ENCODE measurements at places on chromosomes 5 and 9.

DNA sequence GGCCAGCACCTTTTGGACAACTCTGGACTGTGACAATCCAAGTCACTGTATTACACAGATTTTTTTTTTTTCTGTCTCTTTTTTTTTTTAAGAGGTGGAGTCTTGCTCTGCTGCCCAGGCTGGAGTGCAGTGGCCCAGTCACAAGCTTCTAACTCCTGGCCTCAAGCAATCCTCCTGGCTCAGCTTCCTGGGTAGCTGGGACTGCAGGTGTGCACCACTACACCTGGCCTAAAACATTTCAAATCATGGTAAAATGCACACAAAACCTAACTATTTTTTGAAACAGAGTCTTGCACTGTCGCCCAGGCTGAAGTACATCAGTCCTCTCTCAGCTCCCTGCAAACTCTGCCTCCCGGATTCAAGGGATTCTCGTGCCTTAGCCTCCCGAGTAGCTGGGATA is 7.2 kb upstream of the N4BP3 start:
- DNase-seq, result no peak

- DNase-seq, result peak; percentile 22
Observed at GRCh38 chr5:51225789-51226742, 157.2 kb upstream of the ISL1 start.

GRCh38 chr9:129567842-129568559 is 52.9 kb downstream of the C9orf50 start:
- no peak for DNase-seq

DNA sequence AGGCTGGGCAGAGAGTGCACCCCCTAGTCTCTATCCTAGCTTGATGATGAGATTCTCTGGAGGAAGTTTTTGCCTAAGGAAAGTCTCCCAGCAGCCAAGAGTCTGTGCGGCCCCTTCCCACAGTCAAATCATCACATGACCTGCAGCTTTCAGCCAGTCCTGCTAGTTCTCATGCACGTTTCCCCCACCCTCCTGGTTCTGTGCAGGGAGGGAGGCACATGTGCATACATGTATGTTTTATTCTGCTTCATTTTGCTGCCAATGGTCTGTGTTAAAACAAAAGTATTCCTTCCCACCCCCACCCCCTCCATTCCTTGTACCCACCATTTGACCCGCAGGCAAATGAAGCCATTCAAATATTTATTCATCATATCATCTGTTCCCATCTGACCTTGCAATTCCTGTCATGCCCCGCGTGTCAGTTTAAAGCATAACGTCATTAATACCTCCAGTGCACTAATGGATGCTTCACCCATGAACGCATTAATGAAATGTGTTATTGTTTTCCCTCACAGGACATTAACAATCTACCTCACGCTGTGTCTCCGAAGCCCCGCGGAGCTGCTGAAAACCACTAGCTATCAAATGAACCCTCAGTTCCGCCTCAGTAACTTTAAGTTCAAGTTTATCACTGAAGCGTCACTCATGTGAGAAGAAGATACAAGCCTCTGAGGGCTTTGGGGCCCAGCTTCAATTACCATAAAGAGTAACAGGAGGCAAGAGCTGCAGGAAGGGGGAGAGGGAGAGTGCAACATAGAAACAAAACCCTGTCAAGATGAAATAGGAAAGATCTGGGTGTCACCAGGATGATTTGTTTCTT is 139.6 kb downstream of the RASEF start:
- no peak for DNase-seq

DNA sequence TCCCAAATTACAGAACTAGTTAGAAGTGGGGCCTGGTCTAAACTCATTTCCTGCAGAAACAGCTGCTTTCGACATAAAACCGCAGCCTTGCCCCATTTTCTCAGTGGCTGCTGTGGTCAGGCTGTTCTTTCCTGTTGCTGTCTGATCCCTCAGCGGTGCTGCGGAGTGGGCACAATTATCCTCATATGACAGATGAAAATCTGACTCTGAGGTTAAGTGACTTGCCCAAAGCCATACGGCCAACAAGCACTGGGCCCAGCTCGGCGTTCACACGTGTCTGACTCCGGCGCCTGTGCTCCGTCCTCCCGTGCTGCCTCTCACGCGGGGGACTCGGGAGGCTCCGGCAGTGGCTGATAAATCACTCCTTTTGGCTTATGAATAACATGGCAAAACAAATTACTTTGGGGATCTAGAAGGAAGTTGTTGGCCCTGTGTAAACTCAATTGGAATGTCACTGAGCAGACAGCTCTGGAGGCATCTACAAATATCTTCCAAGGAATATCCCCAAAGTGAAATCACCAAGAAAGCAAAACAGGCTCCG is 142.6 kb upstream of the LMX1B start:
- DNase-seq, result peak; percentile 92

DNA sequence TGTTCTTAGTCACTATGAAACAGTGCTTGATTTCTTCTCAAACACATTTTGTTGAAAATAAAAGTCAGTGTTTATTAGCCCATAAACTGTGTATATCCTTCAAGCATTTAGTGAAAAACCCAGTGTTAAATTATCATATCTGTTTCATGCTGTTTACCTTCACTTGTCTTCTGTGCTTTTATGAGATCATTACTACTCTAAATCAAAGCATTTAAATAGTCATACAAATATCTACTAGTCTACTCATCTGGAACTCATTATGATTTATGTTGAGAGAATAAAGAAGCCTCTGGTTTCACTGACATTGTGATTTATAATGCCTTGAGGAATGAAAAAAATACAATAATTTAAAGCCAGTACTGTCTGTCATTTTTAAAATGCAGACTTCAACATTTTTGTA is 366.5 kb downstream of the SLCO4C1 start:
- no peak for DNase-seq

GRCh38 chr9:94139672-94140417 is 55.6 kb downstream of the PTPDC1 start:
- DNase-seq, result peak; percentile 86

- DNase-seq, result no peak
Observed at GRCh38 chr5:171633776-171634470, 151.7 kb upstream of the SMIM23 start.

DNA sequence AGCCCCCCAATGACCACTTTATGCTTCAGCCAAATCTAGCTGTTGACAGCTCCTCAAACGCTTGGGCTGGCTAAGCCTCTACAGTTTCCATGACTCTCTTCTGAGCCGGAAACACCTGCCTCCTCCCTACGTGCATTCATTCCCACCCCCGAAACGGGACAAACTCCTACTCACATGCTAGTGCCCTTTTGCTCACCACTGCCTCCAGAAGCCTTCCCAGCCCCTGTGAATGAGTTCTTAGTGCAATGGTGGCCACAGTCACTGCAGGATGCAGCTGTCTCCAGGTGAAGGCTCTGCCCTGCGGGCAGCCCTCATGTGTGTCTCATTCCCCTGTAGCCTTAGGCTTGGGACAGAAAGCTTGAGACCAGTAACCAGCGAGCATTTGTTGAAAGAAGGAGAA is 68.8 kb upstream of the DAB2IP start:
- DNase-seq, result no peak

GRCh38 chr9:98217255-98217654 is 24.8 kb upstream of the CORO2A start:
- no peak for DNase-seq

GRCh38 chr5:170419643-170420042 is 30.5 kb upstream of the KCNMB1 start:
- no peak for DNase-seq

DNA sequence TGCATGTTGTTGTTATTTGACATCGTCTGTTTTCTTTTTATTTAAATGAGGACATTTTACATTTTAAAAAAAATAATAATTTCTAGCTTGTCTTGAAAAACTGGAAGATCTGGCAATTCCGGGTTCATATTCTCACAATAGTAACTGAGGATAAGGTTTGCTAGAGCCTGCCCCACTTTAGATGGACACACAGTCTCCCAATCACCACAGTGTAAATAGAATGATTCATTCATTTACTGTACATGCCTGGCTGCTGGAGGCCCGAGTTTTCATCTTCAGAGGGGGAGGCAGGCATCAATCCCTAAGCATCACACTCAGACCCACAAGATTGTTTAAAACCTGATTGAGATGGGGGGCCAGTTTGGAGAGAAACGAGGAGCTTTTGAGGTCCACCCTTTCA is 2039.7 kb upstream of the WWC1 start:
- DNase-seq, result no peak

DNA sequence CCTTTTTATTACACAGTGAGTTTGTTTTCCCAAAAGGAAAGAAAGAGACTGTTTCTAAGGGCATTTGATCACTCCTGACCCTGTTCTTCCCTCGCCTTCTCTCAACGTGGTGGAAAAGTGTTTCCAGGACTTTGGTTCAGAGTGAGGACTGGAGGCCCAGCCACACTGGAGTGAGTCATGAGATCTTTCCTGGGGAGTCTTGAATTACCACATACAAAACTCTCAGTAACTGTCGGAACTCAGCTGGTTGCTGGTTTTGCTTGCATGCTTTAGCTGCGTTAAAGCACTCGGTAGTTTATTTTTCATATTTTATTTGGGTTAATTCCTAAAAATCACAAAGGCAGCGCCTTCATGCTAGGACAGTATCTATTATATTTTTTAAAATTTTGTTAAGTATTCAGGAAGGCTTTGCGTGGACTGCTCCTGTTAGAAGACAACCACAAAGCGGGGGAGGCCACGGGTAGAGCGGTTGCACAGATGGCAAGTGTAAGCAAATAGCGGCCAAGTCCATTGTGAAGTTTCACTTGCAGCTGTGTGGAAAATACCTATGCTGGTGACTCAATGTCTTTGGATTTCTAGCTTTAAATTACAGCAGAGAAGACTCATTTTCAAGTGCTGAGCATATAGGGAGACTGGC is 77.7 kb downstream of the ARSB start:
- DNase-seq, result no peak

DNA sequence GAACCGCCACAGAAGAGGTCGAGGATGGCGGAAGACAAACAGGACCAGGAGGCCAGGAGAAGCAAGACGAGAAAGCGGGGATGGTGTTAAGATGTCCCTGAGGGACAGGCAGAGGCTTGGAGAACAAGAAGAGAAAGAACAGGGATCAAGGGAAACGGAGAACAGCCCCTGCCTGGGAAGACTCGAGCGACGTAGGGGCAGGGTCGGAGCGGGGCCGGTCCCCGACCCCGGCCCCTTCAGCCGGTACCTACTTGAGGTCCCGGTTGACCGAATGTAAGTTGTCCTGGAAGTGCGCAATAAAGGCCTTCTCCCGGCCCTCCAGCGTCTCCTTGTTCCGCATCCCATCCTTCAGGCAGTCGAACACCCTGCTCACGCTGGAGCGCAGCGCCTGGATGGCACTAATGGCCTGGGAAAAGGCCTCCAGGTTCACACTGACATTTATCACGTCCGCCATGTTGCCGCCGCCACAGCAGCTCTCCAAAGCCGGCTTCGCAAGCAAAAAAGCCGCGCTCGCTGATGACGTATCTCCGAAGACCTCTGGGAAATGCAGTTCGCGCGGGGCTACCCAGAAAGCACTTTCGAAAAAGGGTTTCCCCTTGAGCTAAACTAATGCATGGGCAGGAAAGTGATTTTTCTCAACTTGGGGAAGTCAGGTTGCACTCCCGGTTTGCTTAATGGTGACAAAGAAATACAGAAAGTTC is at the start of gene MED27:
MED27 (minus strand) TSS at position 477 of the 701 bp plus-strand sequence; CDS start at position 454, 23 bp downstream.
- peak; percentile 95 for DNase-seq

GRCh38 chr9:124762633-124763032 is 8.5 kb downstream of the NR6A1 start:
- DNase-seq, result no peak

DNA sequence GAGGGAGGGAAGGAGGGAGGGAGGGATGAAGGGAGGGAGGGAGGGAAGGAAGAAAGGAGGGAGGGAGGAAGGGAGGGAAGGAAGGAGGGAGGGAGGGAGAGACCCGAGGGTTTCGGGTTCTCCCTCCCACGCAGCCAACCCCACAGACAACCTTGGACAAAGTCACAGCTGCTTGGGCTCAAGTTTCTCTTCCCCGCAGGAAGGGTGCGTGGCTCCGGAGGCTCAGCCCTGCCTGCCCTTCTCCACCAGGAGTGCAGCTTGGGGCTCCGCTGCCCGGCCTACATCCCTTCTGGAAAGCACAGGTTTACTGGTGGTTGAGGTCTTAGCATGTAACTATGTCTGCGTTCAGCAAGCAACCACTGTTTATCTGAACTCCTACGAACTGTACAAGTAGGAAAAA is 15.0 kb downstream of the SLC12A7 start:
- DNase-seq, result no peak

DNA sequence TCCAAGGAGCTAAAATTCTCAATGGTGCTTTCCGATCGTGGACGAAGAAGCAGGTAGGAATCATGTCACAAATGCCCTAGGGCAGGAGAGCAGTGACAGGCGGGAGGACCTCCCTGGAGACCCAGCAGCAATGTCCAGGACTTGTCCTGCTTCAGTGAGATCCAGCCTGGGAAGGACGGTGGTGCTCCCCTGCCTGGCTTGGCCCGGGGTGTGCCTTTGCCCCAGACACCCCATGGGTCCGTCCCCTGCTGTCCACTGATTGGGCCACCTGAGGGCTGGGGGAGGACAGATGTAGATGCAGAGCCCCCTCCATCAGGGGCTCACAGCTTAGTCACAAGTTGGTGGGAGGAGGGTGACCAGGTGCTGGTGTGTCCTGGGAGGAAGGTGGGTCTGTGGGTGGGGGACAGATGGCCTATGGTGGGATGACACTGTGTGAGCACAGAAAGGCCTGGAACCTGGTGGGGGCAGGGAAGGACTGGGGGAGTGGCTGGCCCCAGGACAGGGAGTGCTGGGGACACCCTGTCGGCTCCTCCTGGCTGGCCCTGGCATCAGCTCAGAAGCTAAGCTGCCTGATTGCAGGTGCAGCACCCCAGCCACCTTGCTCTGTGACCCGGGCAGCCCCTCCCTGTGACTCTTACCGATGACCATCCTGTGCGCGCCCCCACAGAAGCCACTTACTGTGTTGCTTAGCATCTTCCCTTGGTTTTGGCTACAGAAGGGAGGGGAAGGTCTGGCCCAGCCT is 82.0 kb downstream of the PHF2 start:
- no peak for DNase-seq

DNA sequence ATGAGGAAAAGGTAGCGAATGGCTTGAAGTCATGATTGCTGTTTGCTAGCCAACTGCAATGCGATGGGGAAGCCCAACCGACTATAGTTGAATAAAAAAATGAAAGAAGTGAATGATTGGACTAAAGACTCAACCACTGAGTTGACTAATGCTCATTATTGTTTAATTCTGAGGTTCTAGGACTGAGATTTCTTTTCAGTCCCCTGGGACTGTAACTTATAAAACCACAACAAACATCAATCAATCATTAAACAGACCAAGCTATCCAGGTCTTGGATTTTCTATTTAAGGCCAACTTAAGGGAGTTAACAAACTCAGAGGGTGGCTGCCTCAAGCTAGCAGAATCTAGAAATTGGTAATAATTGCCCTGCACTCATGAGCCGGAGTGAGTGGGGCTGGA is 154.2 kb downstream of the DOCK2 start:
- DNase-seq, result no peak

DNA sequence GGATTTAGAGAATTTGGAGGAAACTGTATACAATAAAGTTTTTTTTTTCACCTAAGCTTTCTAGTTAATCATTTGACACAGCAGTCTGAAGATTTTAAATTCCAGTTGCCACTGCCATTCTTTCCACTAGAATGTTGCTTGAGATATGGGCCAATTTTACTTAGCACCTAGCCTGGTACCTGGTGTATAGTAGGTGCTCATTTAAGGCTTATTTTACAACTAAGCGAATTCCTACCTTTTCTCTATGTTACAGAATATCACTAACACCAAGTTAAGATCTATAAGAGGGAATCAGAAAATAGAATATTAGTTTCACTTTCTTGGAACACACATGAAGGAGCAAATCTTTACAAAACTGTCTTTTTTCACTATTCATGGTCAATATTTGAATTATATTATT is 3.2 kb upstream of the DDX4 start:
- DNase-seq, result no peak
